ENCODE measurements at places on chromosomes 7 and 10.

GRCh38 chr7:43750016-43750887 is 8.2 kb upstream of the BLVRA start:
- DNase-seq, result no peak

- DNase-seq, result no peak
Observed at GRCh38 chr7:96663457-96663856, 46.2 kb downstream of the SEM1 start.

GRCh38 chr7:519484-520390 is at the start of gene PDGFA:
Gene PDGFA (minus strand): TSS chr7:519846. CDS start chr7:519001, 845 bp downstream.
- no peak for DNase-seq

DNA sequence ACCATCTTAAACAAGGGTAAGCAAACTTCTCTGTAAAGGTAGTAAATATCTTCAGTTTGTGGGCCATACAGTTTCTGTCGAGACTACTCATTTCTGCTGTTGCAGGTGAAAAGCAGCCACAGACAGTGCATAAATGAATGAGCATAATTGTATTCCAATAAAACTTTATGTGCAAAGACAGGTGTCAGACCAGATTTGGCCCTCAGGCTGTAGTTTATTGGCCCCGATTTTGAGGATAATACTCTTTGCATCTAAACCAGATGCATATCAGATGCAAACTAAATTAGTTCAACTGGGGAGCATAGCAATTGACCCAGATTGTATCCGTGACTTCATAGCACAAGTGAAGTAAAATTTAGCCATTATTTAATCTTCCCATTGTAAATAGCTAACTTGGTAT is 70.0 kb downstream of the SNX10 start:
- DNase-seq, result no peak

DNA sequence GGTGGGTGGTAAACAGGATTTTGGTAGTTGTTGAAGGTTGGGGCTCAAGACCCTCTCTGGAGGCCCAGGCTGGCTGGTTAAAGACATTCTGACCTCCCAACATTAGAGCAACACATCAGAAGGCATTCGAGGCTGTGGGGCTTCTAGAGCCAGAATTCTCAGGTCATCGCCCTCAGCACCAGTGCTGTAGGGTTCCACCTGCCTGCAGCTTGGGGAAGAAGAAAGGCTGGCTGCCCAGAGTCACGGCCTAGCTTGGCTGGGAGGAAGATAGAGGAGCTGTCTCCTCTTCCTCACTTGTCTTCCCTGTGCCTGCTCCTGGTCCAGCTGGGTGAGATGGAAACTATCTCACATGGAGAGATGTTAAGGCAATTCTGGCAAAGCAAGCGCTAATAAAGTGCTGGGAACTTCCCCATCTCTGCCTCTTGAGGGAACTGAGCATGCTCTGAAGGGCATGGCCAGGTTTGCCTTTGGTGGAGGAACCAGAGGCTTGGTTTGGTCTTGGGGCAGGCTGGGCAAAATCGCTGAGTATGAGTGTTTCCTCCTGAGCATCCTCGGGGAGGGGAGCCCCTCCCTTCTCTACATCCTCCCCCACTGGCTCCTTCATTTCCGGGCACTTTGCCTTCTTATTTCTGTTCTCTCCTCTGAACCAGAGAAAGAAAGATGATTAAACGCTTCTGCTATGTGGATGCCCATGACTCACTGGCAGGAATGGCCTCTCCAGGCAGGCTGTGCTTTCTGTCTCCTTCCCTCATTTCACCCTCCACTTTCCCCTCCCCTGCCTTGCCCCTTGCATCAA is 509.0 kb upstream of the PODXL start:
- DNase-seq, result no peak

Data from naive thymus-derived CD8-positive, alpha-beta T cell (primary cell).